ENCODE measurements at places on chromosomes 2 and 18. TPM values are rescaled to one million over a fixed set of nuclear protein-coding genes. Genes with fewer than 3 reads are reported as not detected.

DNA sequence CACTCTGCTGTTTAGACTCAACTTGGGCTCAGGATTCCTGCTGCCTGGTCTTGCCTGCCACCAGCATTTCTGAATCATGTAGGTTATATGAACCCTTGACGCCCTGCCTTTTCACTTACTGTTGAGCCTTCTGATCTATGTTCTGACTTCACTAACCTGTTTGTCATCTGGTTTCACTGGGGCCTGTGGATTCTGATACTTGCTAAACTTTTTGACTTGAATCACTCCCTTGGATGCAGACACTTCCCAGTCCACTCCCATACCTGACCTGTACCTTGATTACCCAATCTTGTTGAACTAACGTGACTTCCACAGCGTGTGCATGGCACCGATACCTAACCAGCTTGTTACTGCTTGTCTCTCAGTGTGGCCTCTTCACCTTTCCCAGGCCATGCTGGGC is 35.6 kb upstream of the SPAG16 start:
- no peak for DNase-seq

GRCh38 chr2:173647681-173648311 is 293.1 kb downstream of the CDCA7 start:
- DNase-seq, result no peak

DOK6 gene
- total RNA-seq, result 2.4 TPM

GRCh38 chr18:21163647-21164547 is 52.3 kb upstream of the ROCK1 start:
- DNase-seq, result no peak

GRCh38 chr2:49973917-49974368 is 819.6 kb upstream of the FSHR start:
- DNase-seq, result peak; percentile 43

MC5R gene
- not detected for total RNA-seq

LRRC30 gene
- not detected for total RNA-seq

- DNase-seq, result no peak
Observed at GRCh38 chr2:129620411-129620810, 359.1 kb upstream of the RAB6C start.

DNA sequence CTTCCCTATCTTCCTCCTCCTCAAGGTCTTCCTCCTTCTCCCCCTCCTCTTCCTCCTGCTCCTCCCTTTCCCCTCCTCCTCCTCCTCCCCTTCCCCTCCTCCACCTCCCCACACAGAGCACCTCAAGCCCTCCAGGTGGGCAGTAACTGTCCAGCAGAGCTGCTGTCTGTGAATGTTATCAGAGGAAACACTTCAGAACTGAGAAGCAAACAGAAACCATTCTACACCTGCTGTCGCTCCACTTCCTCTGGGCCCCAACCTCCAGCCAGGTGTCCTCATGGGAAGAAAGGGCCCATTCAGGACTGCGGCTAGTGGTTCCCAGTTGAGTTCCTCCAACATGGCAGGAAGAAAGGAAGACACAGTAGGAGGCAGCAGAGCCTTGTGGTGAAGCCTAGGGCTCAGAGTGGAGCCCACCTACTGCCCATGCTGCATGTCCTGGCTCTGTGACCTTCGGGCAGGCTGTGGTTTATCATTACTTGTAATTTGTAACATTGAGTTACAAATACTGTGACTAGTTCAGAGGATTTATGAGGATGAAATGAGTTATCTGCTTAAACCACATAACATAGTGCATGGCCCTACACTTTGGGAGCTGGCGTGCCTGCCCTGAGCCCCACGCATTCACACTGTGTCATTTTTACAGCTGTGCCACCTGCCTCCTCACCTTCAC is 165.9 kb upstream of the ID2 start:
- DNase-seq, result no peak

GRCh38 chr2:6893876-6894482 is 16.4 kb downstream of the RSAD2 start:
- DNase-seq, result no peak

LRRTM4 gene
- total RNA-seq, result not detected

CROCC2 gene
- 0.05 TPM for total RNA-seq

NR4A2 gene
- total RNA-seq, result 0.91 TPM

NEUROD1 gene
- total RNA-seq, result not detected

GCA gene
- total RNA-seq, result 7.3 TPM

POTEJ gene
- not detected for total RNA-seq

Data from left lobe of liver (tissue), 2 donors.